ENCODE measurements at places on chromosomes 2 and 18.

GRCh38 chr2:187397886-187398285 lies 50.2 kb downstream of the CALCRL start:
- no peaks in the 10 kb centered on the region for H3K4me1 ChIP-seq
- no peak overlapping the region for H3K4me3 ChIP-seq
- peaks cover 5% of the 10 kb centered on the region for H3K36me3 ChIP-seq
- DNase-seq = no peak
- no peak overlapping the region for H3K27ac ChIP-seq

- no peaks in the 10 kb centered on the region for H3K27me3 ChIP-seq
- H3K27ac ChIP-seq = no peak overlapping the region
- peaks cover 24% of the 10 kb centered on the region for H3K36me3 ChIP-seq
These were observed 7.9 kb downstream of the UGP2 start for GRCh38 chr2:63849381-63850203.

GRCh38 chr2:16736633-16737032 lies 71.0 kb upstream of the CYRIA start:
- H3K4me1 ChIP-seq = no peaks in the 10 kb centered on the region
- DNase-seq = no peak
- H3K4me3 ChIP-seq = no peak overlapping the region
- no peaks in the 10 kb centered on the region for H3K27me3 ChIP-seq
- no peak overlapping the region for H3K27ac ChIP-seq
- H3K36me3 ChIP-seq = no peaks in the 10 kb centered on the region

DNA sequence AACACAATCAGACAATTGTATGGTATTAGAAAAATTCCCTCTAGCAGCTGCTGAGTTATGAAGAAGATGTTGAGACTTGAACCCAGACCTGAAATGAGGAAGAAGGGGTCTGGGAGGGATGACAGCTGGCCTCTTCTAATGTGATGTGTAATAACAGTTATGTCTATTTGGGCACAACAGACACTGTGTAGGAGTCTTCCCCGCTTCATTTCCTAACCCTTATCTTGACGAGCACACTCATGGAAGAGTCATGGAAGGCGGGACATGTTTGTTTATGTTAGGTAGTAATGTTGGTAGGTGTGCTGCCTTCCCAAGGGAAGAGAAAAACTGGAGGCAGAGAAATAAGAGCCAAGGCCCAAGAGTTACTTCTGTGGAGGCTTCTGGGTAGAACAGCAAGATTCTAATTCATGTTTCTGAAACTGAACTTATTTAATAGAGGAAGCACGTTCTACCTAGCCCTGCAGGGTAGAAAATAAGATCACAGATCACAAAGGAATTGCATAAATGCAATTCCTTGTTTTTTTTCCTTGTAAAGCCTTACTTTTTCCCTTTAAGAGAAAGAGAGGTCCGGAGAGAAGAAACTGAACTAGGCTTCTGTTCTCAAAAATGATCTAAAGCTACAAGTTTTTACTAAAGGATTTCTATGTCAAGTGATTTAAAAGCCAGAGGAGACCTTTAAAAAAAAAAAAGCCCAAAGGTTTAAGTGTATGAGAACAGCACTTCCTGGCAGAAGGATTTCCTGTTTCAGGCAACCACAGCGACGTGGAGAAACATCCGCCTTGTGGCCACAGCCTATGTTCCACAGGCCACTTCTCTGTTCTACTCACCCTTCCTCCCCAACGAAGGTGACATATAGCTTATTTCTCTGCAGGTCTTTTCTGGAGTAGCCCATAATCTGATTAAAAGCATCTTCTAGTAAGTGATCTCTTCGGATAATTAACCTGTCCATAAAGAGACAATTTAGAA lies 68.5 kb upstream of the STK17B start:
- no peaks in the 10 kb centered on the region for H3K27me3 ChIP-seq
- no peak overlapping the region for H3K4me3 ChIP-seq
- peak; percentile 66 for DNase-seq

GRCh38 chr2:207231967-207232366 lies 66.2 kb upstream of the KLF7 start:
- no peaks in the 10 kb centered on the region for H3K36me3 ChIP-seq
- H3K4me1 ChIP-seq = peaks cover 3% of the 10 kb centered on the region
- no peak overlapping the region for H3K4me3 ChIP-seq
- H3K27me3 ChIP-seq = no peaks in the 10 kb centered on the region
- no peak for DNase-seq

GRCh38 chr18:78542204-78542603 lies 437.4 kb upstream of the SALL3 start:
- H3K36me3 ChIP-seq = no peaks in the 10 kb centered on the region
- H3K4me1 ChIP-seq = no peaks in the 10 kb centered on the region
- H3K27ac ChIP-seq = no peak overlapping the region
- H3K4me3 ChIP-seq = no peak overlapping the region
- H3K27me3 ChIP-seq = no peaks in the 10 kb centered on the region
- no peak for DNase-seq

GRCh38 chr18:73168236-73168635 lies 300.4 kb upstream of the NETO1 start:
- no peaks in the 10 kb centered on the region for H3K36me3 ChIP-seq
- no peak overlapping the region for H3K4me3 ChIP-seq
- no peak for DNase-seq
- H3K27ac ChIP-seq = no peak overlapping the region

GRCh38 chr2:100270381-100271146 lies 51.7 kb downstream of the LONRF2 start:
- H3K27ac ChIP-seq = no peak overlapping the region
- no peaks in the 10 kb centered on the region for H3K4me1 ChIP-seq
- H3K27me3 ChIP-seq = peaks cover 8% of the 10 kb centered on the region
- H3K36me3 ChIP-seq = no peaks in the 10 kb centered on the region

DNA sequence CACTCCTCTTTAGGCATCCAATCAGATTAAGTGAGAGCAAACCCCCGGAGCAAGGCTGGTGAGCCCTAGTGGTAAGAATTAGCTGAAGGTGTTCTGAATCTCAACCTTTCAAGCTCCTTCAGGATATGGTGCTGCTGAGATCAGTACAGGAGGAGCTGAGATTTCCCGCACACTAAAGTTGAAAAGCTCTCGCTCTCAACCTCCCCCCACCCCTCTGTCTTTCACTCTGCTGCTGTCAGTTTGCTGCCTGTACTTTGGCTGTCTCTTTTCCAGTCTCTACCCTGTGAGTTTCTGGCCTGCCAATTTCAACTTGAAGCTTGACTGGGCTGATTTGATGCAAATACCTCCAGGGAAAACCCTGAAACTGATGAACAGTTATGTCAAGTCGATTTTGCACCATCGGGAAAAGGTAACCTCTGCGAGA lies 15.7 kb downstream of the ZEB2 start:
- no peak for DNase-seq
- H3K27me3 ChIP-seq = no peaks in the 10 kb centered on the region
- peaks cover 4% of the 10 kb centered on the region for H3K4me1 ChIP-seq
- H3K36me3 ChIP-seq = peaks cover 33% of the 10 kb centered on the region
- H3K27ac ChIP-seq = no peak overlapping the region

All from SJCRH30 (cell line).